MM.1S (cell line): ENCODE measurements at places on chromosomes 5 and 9.

- no peak for DNase-seq
These were observed 181.6 kb downstream of the DAB2IP start for GRCh38 chr9:121833061-121833460.

DNA sequence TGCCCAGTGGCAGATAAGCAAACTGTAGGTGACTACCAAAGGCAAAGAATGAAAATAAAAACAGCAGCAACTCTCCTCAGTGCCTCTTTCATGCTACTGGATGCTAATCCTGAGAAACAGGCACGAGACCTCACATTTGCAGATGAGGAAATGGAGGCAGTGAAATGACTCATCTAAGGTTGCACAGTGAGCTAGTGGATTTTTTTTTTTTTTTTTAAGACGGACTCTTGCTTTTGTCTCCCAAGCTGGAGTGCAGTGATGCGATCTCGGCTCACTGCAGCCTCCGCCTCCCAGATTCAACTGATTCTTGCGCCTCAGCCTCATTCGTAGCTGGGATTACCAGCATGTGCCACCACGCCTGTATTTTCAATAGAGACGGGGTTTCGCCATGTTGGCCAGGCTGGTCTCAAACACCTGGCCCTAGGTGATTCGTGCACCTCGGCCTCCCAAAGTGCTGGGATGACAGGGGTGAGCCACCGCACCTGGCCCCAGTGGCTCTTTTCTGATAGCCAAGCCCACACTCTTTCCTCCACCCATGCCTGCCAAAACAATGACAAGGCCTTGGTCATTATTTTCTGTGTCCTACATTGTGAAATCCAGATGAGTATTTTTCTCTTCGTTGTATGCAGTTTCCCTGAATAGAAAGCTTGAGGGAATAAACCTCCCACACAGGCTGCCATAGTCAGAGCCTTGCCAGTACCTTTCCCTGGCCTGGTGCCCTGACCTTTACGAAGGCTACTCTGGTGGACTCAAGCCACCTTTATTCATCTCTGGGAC, 19.2 kb downstream of the DOCK2 start:
- no peak for DNase-seq

- DNase-seq = no peak
These were observed 42.5 kb upstream of the SYNPO start for GRCh38 chr5:150598006-150598405.

DNA sequence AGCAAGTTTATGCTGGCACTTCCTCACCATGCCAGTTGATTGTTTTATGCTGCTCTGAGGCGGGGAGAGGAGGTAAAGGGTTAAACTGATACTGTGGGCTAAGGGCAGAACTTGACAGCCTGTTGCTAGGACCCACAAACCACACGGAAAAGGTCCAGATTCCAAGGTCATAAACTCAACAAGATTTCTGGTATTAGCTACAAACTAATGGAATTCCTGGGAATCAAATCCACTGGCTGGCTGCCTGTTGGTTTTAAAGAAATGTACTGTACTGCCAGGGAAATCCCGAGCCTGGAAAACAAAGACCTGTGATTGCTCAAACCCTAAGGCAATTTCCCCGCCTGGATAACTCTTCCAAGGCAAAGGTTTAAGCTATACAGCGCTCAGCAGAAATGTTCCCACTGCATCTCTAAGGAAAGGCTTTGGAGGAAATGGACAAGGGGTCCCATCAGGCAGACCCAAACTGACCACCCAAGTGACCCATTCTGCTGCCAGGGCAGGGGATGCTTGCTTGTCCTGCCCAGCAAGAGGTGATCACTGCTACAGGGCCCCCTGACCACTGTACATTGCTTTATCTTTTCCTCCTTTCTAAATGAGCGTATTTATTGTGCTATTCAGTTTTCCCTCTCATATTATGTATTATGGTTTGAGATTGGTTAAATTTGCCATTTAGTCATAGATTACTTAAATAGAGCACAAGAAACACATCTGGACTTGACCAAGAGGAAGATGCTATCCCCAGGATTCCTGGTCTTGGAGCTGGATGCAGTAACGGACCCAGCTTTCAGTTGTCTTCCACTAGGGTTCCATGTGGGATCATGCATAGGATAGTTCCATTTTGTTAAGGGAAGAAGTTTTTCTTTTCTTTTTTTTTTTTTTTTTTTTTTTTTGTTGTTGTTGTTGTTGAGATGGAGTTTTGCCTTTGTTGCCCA, 124.3 kb downstream of the SUSD1 start:
- DNase-seq = no peak

GRCh38 chr9:124440786-124441185, 9.5 kb upstream of the ADGRD2 start:
- no peak for DNase-seq

GRCh38 chr5:59272809-59273427, 620.6 kb downstream of the PDE4D start:
- DNase-seq = no peak
